Panc1 (cell line): ENCODE measurements at places on chromosomes 16 and 17.

DNA sequence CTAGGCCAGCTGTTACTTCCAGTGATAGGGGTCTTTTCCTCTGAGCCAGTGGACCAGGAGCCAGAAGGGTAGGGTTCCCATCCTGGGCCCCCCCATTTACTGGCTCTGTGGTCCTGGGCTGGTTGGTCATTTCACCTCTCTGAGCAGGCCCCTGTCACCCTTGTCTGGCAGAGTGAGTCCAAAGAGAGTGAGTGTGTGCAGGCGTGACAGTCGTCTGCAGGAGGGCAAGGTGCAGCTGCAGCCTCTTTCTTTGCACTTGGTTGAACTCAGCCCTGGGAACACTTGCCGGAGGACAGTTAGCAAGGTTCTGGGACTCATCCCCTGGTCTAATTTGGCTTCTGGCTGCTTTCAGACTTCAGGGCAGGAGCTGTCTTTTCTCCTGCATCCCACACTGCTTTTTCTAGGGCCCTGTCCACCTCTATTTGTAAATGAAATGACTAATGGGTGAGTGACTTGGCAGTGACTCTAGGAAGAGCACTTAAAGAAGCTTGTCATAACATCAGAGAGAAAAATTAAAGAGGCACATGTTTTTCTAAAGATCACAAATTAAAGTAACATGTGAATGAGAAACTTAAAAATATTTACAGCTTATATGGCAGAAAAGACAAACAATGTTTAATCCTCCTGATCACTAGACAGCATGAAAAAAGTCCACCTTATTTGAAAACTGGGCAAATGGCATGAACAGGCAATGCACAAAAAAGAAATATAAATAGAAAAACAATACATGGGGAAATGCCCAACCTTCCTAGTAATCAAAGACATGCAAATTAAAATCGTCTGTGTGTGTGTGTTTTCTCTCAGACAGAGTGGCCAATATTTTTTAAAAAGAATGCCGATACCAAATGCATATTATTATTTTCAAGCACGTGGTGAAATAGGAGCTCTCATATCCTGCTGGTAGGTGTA, 137.5 kb downstream of the NTN1 start:
- DNase-seq, result no peak

GRCh38 chr17:36195434-36196130, 976 bp downstream of the CCL3L1 start:
- no peak for DNase-seq

- DNase-seq, result no peak
Observed at GRCh38 chr17:60154616-60155426, 5.0 kb downstream of the CA4 start.

DNA sequence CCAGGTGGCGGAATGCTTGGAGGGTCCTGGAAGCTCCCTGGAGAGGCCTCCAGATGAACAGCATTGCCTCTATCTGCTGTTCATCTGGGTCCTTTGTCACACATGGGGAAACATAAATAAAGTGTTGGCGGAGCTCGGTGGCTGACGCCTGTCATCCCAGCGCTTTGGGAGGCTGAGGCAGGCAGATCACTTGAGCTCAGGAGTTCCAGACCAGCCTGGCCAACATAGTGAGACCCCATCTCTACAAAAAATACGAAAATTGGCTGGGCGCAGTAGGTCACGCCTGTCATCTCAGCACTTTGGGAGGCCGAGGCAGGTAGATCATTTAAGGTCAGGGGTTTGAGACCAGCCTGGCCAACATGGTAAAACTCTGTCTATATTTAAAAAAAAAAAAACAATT, 2.2 kb downstream of the MYADML2 start:
- no peak for DNase-seq

GRCh38 chr17:6756425-6757031, 682 bp downstream of the XAF1 start:
- DNase-seq, result no peak
